NCI-H524 (cell line): ENCODE measurements at places on chromosomes 7 and 10.

DNA sequence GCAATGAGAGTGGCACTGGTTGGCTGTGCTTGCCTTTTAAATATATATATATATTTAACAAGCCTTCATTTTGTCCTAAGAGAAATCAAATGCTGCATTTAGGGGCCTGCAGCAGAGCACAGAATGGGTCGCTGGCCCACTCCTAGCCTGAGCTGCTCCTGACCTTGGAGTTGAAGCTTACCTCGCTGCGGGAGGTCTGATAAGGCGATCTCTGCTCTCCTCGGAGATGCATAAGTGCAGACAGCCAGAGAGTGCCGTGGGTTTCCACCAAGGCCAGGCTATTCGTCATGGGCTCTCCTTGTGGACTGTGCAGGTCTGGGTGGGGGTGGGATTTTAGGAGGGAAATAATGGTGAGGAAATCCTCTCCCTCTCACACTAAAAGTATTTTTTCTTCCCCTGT lies 99.5 kb upstream of the IKZF1 start:
- no peak for DNase-seq

DNA sequence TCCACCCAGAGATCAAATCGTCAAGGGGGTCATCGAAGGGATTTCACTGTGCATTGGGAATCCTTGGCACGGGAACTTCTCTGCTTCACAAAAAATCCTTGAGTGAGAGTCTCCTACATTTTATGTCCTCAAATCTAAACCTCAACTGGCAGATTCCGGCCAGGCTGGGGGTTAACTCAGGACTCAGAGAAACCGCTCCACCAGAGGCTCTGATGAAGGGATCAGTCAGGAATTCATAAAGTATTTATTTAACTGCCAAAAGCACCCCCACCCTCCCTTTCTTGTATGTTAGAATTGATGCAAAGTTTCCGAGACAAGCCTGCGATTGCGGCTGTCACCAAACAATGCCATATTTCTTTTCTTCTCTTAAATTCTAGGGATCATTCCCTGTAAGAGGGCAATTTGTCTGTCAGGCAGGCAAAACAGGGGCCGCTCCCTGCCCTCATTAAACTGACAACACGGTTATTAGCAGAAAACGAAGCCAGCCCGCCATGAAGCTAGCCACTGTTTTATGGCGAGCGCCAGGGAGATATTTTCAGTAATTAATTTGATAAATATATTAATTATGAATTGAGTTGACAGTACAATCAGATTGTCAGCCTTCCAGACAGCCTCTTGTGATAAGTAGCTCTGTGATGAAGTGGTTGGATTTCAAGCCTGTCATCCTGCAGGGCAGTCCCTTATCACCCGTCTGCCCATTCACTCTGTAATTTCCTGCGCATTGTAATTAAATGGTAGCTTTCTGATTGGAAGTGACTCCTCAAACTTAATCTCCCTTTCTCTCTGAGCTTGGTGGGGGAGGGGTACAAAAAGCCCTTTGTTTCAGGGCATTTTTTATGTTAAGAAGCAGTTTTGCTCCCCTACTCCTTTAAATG lies 153.0 kb upstream of the GPR26 start:
- peak; percentile 12 for DNase-seq

GRCh38 chr7:117324960-117325359 lies 2.1 kb upstream of the WNT2 start:
- no peak for DNase-seq

GRCh38 chr10:14330388-14331061 lies at the start of gene FRMD4A:
FRMD4A (minus strand) TSS chr10:14330924.
- no peak for DNase-seq

GRCh38 chr7:16491148-16491547 lies 25.6 kb upstream of the SOSTDC1 start:
- no peak for DNase-seq

GRCh38 chr7:155506854-155507337 lies 39.5 kb downstream of the CNPY1 start:
- no peak for DNase-seq

GRCh38 chr10:69388488-69388887 lies 28.2 kb downstream of the TACR2 start:
- no peak for DNase-seq

DNA sequence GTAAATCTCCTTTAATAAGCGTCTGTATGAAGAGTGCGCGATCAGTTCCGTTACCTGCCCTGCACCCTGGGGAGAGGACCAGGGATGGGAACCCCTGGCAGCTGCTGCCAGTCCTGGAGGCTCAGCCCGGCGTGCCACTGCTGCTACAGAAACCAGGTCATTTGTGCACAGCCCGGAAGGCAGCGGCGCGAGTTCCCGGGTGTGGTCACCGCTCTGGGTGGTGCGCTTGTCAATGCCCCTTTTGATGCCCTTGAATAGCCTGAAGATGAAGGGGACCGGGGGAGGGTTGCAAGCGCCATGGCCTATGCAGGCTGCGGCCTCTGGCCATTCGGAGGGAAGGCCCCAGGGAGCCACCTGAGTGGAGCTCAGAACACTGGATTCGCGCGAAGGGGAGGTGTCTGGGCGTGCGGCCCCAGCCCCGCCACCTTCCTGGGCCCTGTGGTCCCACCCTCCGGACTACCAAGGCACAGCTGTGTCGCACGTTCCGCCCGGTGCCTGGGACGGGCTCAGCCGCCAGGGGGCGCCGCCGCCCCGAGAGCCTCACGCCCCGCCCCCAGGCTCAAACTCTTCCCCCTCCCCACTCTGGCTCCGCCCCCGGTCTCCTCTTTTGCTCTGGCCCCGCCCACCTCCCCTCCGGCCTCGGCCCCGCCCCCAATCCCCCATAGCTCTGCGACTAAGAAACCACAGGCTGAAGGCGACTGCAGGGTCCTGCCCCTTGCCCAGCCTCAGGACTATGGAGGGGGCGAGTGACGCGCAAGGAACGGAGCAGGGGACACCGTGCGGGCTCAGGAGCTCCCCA lies 16.5 kb downstream of the AP5Z1 start:
- DNase-seq: no peak

- DNase-seq: no peak
These were observed 125.2 kb downstream of the SLC25A13 start for GRCh38 chr7:96196676-96197075.

DNA sequence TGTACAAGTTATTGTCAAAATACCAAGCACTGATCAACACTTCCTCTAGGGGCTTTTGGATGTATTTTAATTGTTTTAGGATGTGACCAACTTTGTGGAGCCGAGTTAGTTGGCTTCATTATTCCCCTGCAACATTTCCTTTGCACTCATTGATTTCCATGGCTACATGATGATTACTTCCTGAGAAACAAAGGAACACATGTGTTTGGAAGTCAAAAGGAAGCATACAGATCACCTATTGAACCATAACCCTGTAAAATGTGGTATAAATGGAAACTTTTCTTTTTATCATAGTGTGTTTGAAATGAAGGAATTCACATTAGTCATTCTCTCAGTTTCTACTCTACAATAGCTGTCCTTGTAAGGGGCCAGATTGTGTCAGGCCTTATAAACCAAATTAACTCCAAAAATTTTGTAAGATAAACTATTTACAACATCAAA lies 32.2 kb upstream of the EXOC6 start:
- DNase-seq: no peak

GRCh38 chr7:103127006-103127405 lies 21.9 kb downstream of the NAPEPLD start:
- DNase-seq: no peak

DNA sequence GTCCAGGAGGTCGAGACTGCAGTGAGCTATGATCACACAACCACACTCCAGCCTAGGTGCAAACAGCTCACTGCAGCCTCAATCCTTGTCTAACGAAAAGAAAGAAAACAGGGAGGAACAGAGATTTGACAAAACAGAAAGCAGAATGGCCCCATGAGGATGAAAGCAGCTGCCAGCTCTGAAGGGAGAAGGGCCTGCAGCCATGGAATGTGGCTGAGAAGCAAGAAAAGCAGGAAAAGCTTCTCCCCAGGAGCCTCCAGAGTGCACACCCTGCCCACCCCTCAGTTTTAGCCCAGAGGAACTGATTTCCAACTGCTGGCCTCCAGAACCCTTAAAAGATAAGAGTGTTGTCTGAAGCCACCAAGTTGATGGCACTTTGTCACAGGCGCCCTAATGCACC lies 13.0 kb downstream of the ESYT2 start:
- DNase-seq: no peak
